ENCODE measurements at places on chromosomes 1 and 21. TPM values are rescaled to one million over a fixed set of nuclear protein-coding genes. Genes with fewer than 3 reads are reported as not detected.

GRCh38 chr1:115506518-115506917 is 135.3 kb upstream of the VANGL1 start:
- no peaks in the 10 kb centered on the region for H3K36me3 ChIP-seq
- no peak overlapping the region for H3K27ac ChIP-seq
- no peak overlapping the region for H3K4me3 ChIP-seq

Gene CD1B
- not detected for total RNA-seq

DNA sequence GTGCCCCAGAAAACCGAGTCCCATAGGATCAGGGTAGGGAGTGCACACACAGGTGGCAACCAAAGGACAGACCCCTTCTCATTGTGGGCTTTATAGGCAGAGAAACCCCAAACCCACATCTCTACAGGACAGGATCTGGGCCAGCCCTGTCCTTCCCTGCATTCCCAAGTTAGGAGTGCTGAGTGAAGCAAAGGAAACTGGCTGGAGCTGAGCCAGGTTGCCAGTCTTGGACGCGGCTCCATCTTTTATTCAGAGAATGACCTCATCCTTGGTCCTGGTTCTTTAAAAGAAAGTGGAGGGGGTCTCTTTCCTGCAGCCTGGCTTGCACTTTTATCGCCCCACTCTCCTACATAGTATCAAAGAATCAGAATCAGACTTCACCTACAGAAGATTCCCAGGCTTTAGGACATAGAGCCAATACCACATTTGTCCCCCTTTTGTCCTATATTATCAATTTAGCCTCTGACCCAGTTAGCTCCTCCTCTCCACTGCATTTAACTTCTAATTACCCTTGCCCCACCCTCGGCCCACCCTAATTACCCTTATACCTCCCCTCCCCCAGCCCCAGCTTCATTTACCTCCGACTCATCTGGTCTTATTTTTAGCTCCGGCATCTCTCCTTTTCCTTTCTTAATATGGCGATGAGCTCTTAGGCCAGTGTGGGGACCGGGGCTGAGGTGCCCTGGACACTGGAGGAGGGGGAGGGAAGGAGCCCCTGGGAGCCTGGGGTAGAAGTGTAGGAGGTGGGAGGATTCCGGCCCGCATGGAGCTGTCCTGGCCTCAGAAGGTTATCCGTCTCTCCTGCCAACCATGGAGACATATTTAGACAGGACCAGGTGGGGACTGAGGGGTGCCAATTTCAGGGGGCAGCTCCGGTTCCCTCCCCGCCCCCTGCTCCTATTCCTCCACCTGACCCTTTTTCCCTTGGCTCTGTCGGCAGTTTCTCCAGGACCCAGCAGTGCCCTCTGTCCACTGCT is at the start of gene CASQ1:
Gene CASQ1 (plus strand): TSS at position 927 of the 977 bp plus-strand sequence. CDS start 177 bp downstream, outside the sequence.
- H3K27ac ChIP-seq: no peak within 1 kb of the TSS
- H3K4me3 ChIP-seq: no peak within 1 kb of the TSS
- peaks cover 16% of the 10 kb centered on the region for H3K4me1 ChIP-seq
- no peaks in the 10 kb centered on the region for H3K27me3 ChIP-seq

DNA sequence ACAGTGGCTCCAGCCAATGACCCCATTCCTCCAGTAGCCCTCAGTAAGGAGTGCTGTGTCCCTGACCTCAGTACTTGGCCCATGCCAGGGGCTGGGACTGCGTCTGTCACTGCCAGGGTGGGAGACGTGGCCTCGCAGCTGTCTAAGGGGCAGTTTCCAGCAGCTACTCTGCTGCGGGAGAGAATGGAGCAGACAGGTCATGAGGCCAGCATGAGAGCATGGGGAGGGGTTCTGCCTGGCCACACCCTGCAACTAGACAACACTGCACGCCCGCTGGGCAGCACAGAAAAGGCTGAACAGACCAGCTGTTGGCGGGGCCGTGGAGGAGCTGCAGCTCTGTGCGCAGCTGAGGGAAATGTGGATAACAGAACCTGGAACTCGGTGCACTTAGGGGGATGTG is 91.6 kb upstream of the COL6A1 start:
- peaks cover 3% of the 10 kb centered on the region for H3K27me3 ChIP-seq
- H3K4me1 ChIP-seq: no peaks in the 10 kb centered on the region
- no peak overlapping the region for H3K27ac ChIP-seq
- H3K4me3 ChIP-seq: no peak overlapping the region
- peak; percentile 48 for DNase-seq

DNA sequence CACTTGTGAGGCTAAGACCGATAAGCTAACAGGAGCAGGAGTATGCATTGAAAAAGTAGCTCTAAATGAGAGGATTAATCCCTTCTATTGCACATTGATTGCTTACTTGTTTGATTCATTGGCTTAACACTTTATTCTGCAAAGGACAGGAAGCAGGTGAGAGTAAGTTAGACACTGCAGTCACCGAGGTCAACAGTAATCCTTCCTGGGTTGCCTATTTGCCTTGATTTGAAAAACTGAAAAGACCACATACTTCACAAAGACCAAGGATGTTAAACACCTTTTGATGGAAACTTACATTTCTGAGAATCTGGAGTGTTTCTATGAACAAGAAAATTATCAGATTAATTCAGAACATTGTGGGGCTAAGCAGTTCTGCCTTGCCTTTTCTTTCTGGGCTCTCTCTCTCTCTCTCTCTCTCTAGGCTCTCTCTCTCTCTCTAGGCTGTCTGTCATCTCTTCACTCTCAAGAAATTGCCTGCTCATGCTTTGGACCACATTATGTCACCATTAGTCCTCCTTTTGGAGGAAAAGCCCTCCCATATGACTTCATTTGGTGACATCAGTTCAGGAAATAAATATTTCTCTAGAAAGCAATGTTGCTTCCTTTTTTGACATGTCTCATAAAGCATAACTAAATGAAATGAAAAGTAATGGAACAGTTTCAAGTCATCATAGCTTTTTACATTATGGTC is 103.8 kb downstream of the TNFSF18 start:
- H3K36me3 ChIP-seq: no peaks in the 10 kb centered on the region
- H3K4me1 ChIP-seq: no peaks in the 10 kb centered on the region
- H3K4me3 ChIP-seq: no peak overlapping the region

- no peaks in the 10 kb centered on the region for H3K27me3 ChIP-seq
- no peak overlapping the region for H3K4me3 ChIP-seq
- H3K36me3 ChIP-seq: no peaks in the 10 kb centered on the region
- H3K27ac ChIP-seq: no peak overlapping the region
- H3K4me1 ChIP-seq: peaks cover 5% of the 10 kb centered on the region
- DNase-seq: no peak
Observed at GRCh38 chr1:43446388-43446740, 7.4 kb downstream of the HYI start.

DNA sequence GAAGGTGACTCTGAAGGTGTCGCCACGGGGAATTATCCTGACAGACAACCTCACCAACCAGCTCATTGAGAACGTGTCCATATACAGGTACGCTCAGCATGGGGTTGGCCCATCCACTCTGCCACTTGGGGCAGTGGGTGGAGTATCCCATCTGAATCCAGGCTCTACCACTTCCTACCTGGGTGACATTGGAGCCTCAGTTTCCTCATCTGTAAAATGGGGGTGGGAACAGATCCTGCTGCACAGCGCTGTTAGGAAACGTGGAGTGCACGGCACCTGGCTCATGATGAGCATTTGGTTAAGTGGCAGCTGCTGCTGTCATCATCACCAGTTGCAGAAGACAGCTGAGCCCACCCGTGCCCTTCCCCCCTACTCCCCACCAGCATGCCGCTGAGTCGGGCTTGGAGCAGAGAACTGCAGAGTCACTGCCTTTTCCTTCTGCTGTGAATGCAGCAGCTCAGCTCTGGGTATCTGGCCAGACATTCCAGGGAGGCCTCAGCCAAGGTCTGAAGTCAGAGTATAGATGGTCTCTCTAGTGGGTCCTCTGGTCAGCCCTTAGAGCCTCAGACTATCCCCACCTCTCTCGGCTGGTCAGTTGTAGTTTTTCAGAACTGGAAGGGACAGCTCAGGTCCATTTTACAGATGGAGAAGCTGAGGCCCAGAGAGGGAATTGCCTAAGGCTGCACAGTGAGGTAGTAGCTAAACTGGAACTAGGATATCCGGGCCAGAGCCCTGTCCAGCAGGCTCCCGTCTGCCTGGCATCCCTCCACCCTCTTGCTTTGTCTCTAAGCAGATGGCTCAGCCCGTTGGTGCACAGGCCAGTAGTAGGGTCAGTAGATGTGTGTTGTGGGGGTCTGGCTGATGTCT is 11.7 kb downstream of the LDLRAP1 start:
- no peak for DNase-seq
- H3K36me3 ChIP-seq: no peaks in the 10 kb centered on the region
- no peak overlapping the region for H3K27ac ChIP-seq
- H3K27me3 ChIP-seq: no peaks in the 10 kb centered on the region
- H3K4me1 ChIP-seq: no peaks in the 10 kb centered on the region
- no peak overlapping the region for H3K4me3 ChIP-seq

- peaks cover 97% of the 10 kb centered on the region for H3K4me1 ChIP-seq
- H3K27me3 ChIP-seq: no peaks in the 10 kb centered on the region
- DNase-seq: peak; percentile 46
- peak overlapping the region; percentile 96 for H3K27ac ChIP-seq
Observed at GRCh38 chr1:27594564-27595510, 9.1 kb downstream of the AHDC1 start.

- H3K4me1 ChIP-seq: peaks cover 5% of the 10 kb centered on the region
- H3K36me3 ChIP-seq: no peaks in the 10 kb centered on the region
- H3K27me3 ChIP-seq: peaks cover 60% of the 10 kb centered on the region
- H3K4me3 ChIP-seq: peak overlapping the region; percentile 58
Observed at GRCh38 chr1:98053471-98054366, 132.9 kb upstream of the DPYD start.

- H3K4me1 ChIP-seq: no peaks in the 10 kb centered on the region
- H3K27me3 ChIP-seq: no peaks in the 10 kb centered on the region
Observed at GRCh38 chr1:52669696-52670095, 28.5 kb downstream of the COA7 start.

DNA sequence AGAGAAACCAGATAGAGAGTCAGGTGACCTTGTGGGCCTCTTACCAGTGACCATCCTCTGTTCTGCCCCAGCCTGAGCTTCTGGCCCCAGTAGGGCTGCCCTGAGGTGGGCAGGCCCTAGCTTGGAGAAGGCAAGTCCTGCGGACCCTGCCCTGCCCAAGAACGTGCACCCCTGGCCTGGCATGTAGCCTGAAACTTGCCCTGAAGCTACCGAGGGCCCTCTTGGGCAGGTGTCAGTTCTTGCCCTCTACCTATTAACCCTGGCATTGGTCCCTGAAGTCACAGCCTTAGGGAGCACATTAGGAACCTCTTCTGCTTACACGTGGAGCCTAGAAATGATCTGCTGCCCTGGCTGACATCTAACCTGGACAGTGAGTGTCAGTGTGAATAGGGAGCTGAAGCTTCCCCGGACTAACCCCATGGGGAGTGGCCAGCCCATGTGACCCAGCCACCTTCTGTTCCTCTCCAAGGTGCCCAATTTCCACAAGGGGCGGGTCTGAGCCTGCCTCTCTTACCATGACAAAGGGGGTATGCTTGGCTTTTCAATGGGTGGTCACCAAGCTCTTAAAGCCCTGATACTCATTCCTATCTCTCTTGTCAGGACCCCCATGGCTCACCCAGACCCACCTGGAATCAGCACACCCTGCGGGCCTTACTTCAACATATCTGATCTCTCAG is 163.0 kb downstream of the ZSCAN20 start:
- no peaks in the 10 kb centered on the region for H3K4me1 ChIP-seq
- no peak overlapping the region for H3K27ac ChIP-seq
- H3K36me3 ChIP-seq: no peaks in the 10 kb centered on the region
- H3K4me3 ChIP-seq: no peak overlapping the region
- DNase-seq: no peak
- H3K27me3 ChIP-seq: peaks cover 10% of the 10 kb centered on the region

Data from neural progenitor cell (in vitro differentiated cells).